ENCODE measurements at places on chromosomes 12 and 14. TPM values are rescaled to one million over a fixed set of nuclear protein-coding genes. Genes with fewer than 3 reads are reported as not detected.

CNTN1 gene
- not detected for total RNA-seq

GALNT16 gene
- total RNA-seq = 0.34 TPM

TSPAN11 gene
- 3.6 TPM for total RNA-seq

KERA gene
- not detected for total RNA-seq

NKX2-1 gene
- total RNA-seq = not detected

IAPP gene
- total RNA-seq = not detected

RFX4 gene
- total RNA-seq = not detected

SLC25A47 gene
- total RNA-seq = not detected

IFNG-AS1 gene
- not detected for total RNA-seq

SERPINA4 gene
- not detected for total RNA-seq

AICDA gene
- total RNA-seq = not detected

SLCO1C1 gene
- total RNA-seq = not detected

CLEC9A gene
- total RNA-seq = not detected

RERG gene
- not detected for total RNA-seq

TAS2R19 gene
- total RNA-seq = 0.53 TPM

HEBP1 gene
- 31.5 TPM for total RNA-seq

ZCRB1 gene
- total RNA-seq = 33.0 TPM

DBX2 gene
- total RNA-seq = not detected

STON2 gene
- total RNA-seq = 1.9 TPM

YEATS4 gene
- 29.1 TPM for total RNA-seq

ASCL1 gene
- total RNA-seq = not detected

TMEM233 gene
- total RNA-seq = 1.4 TPM

RTRAF gene
- 140 TPM for total RNA-seq

LRP10 gene
- 118 TPM for total RNA-seq

SYCP3 gene
- total RNA-seq = not detected

GSKIP gene
- 27.4 TPM for total RNA-seq

HOXC4 gene
- not detected for total RNA-seq

CATSPERB gene
- total RNA-seq = under 0.01 TPM

NTN4 gene
- total RNA-seq = 229 TPM

CAPRIN2 gene
- total RNA-seq = 13.7 TPM

GARIN6 gene
- total RNA-seq = not detected

LRRC43 gene
- total RNA-seq = 2.6 TPM

VDR gene
- total RNA-seq = 0.60 TPM

AMDHD1 gene
- not detected for total RNA-seq

SMCO3 gene
- total RNA-seq = not detected

MMP17 gene
- 14.0 TPM for total RNA-seq

SLC25A21 gene
- total RNA-seq = 0.84 TPM

MMP19 gene
- total RNA-seq = 2.3 TPM

MIPOL1 gene
- 3.6 TPM for total RNA-seq

TMEM30B gene
- 0.20 TPM for total RNA-seq

ACRBP gene
- 0.27 TPM for total RNA-seq

ADIPOR2 gene
- 24.8 TPM for total RNA-seq

C12orf50 gene
- not detected for total RNA-seq

NFATC4 gene
- total RNA-seq = 9.0 TPM

TSPAN8 gene
- total RNA-seq = not detected

HOXC10 gene
- not detected for total RNA-seq

RARG gene
- total RNA-seq = 84.3 TPM

PDZRN4 gene
- total RNA-seq = not detected

WNT5B gene
- total RNA-seq = not detected

HNF1A gene
- total RNA-seq = not detected

All from mammary microvascular endothelial cell (primary cell).